ENCODE measurements at places on chromosomes 16 and 17.
A peak's percentile ranks its signal among the peaks of the same experiment; 100 is the strongest.

- H3K27me3 ChIP-seq, result peaks cover 27% of the 10 kb centered on the region
- peak overlapping the region; percentile 16 for H3K4me3 ChIP-seq
- peak overlapping the region; percentile 75 for H3K27ac ChIP-seq
- H3K4me1 ChIP-seq, result peaks cover 53% of the 10 kb centered on the region
These were observed 3.1 kb downstream of the ITPRIPL2 start for GRCh38 chr16:19116711-19117449.

- H3K27ac ChIP-seq, result no peak overlapping the region
- DNase-seq, result no peak
- H3K36me3 ChIP-seq, result no peaks in the 10 kb centered on the region
These were observed 510 bp downstream of the TPSG1 start for GRCh38 chr16:1224558-1224957.

DNA sequence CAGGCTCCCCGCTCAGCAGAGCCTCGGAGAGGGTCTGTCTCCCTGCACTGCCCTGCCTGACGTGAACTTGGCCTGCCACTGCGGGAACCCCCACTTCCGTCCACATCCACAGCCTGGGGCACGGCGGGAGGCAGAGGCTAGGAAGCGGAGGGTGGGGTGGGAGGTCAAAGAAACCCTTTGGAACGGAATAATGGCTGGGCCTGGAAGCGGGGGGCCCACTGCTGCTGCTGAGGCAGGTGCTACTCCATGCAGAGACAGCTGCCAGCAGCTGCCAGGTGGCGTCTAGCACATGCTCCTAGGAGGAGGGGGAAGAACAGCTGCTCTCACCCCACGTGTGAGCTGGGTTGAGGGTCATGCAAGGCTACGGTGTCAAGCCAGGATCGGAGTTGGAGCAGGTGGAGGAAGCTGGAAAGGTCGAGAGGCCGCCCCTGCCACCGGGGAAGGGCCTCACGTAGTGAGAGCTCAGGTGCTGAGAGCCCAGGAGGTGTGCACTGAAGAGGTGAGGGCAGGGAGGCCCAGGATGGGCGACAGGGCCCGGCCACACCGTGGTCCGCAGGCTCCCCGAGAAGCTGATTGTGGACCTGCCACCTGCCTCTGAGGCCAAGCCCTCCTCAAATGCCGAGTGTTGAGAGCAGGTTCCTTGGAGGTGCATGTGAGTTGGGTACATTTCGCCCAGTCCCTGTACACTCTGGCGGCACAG, 9.8 kb downstream of the FSCN2 start:
- DNase-seq, result no peak
- no peak overlapping the region for H3K4me3 ChIP-seq
- no peak overlapping the region for H3K27ac ChIP-seq
- peaks cover 9% of the 10 kb centered on the region for H3K27me3 ChIP-seq
- no peaks in the 10 kb centered on the region for H3K4me1 ChIP-seq

- H3K4me1 ChIP-seq, result peaks cover 72% of the 10 kb centered on the region
- no peak for DNase-seq
- no peaks in the 10 kb centered on the region for H3K27me3 ChIP-seq
- H3K36me3 ChIP-seq, result peaks cover 46% of the 10 kb centered on the region
These were observed 3.5 kb downstream of the MSI2 start for GRCh38 chr17:57259817-57260216.

DNA sequence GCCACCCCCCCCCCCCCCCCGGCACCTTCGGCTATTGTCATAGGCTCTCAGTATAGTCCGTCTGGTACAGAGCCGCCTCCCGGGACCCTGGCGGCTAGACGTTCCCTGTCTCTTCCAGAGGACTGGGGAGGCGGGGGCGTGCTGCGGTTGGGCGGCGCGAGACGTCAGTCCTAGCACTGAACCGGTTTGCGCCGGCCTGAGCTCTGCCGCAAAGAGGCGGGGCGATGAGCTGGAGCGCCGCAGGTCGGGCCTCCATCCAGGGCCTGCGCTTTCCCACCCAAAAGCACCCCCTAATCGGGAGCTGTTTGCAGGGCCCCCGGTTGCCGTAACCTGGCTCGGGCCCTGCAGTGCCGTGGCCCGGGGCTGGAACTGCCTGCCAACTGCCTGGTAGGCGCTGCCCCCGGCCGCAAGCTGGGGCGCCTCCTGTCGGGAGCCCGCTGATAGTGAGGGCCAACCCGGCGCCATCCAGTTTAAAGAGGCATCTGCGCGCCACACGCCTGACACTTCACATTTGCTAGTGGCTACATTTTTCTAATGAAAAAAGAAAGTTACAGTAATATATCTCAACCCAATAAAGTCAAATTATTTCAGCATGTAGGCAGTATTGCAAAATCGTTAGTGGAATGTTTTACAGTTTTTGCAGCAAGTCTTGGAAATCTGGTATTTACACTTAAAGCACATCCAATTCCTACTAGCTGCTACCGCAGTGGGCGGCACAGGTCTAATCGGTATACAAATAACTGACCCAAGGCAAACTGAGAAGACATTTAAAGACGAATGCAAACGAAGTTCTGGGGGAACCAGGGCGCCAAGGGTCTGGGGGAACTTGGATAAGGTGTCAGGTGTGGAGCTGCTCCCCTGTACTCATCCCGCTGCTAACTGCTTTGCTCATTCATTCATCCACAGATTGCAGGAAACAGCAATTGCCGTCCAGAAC, 753 bp upstream of the USP22 start:
- peaks cover 32% of the 10 kb centered on the region for H3K4me1 ChIP-seq
- H3K4me3 ChIP-seq, result peak overlapping the region; percentile 82
- peaks cover 13% of the 10 kb centered on the region for H3K36me3 ChIP-seq
- peak overlapping the region; percentile 88 for H3K27ac ChIP-seq
- DNase-seq, result peak; percentile 97

DNA sequence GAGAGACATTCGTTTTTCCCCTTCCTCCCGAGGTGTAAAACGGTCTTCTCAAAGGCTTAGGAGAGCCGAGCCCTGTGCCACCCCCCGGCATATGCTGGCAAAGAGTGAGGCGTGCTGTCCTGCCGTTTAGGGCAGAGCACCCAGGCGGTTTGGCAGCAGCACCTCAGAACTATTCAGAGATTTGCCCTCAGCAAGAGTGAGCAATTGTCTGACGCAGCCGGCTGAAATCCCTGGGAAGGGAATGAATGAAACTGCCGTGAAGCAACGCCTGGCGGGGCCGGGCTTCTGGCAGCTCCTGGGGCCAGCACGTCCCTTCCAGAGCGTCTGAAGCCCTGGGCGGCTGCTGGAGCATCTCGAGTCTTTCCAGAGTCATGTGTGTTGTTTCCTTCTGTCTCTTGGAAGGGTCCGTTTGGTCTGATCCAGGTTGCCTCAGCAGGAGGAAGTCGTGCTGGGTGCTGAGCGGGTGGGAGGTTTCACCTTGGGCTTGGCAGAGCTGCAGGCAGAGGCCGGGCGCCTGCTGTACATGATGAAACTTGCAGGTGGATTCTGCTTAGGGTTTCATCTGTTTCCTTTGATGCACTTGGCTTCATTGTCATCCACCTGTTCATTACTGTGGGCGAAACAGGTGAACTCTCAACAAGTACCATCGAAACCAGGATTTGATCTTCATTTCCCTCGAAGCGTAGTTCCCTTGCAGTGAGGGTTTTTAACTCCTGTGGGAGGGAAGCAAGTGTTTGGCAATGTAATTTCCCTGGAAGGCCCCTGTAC, 35.4 kb downstream of the TBCD start:
- no peak overlapping the region for H3K4me3 ChIP-seq
- H3K4me1 ChIP-seq, result peaks cover 2% of the 10 kb centered on the region
- peaks cover 15% of the 10 kb centered on the region for H3K36me3 ChIP-seq
- H3K27me3 ChIP-seq, result no peaks in the 10 kb centered on the region

DNA sequence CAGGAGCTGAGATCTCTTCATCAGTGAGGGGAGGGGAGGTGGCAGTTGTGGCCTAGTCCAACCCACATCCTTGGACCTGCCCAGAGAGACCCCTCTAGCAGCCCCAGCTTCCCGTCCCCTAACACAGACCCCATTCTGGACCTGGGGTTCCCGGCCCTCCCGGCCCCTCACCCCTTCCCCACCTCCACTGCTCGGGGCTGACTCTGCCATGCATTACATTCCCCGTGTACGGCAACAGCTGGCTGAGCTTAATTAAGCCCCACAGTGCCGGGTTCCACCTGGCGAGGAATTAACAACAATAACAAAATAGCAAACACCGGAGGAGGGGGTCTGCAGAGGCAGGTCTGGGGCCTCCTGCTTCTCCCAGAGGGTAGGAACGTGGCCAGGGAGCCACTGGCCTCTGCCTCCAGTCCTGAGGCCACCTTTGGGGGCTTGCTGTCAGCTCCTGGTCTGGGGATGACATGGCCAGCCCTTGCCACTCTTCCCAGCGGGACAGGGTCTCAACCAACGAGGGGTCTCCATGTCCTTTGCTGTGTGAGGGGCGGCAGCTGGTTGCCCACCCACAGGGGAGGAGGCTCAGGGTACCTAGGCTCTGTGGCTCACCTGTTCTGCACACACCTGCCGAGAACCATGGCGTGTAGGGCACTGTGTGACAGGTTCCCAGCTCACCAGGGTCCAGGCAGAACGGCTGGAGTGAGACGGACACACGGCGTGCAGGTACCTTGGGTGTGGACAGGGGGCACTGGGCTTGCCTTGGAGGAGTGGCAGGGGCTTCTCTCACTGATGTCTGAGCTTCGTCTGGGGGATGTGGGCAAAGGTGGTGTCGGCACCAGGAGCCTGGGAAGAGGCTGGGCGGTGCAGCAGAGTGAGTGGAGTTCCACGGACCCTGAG, 46.9 kb upstream of the CBFA2T3 start:
- H3K27ac ChIP-seq, result no peak overlapping the region
- H3K4me1 ChIP-seq, result peaks cover 31% of the 10 kb centered on the region

DNA sequence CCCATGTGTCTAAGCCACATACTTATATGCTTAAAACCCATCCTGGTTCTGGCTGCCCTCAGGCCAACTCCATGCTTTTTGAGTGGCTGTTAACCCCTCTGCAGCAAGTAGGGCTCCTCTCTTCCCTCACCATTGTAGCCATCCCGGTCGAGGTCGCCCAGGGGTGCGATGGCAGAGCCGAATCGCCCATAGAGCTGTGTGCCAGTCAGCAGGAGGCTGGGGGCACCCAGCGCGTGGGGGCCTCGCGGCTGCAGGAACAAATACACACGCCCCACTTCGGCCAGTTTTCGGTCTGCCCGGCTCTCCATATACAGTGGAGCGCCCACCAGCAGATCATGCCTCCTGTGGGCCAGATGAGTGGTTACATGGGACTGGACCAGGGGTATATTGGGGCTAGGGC, 6.1 kb downstream of the ITGA2B start:
- peaks cover 9% of the 10 kb centered on the region for H3K4me1 ChIP-seq
- no peak overlapping the region for H3K27ac ChIP-seq
- H3K36me3 ChIP-seq, result no peaks in the 10 kb centered on the region
- H3K27me3 ChIP-seq, result peaks cover 28% of the 10 kb centered on the region
- no peak overlapping the region for H3K4me3 ChIP-seq

All from activated naive CD8-positive, alpha-beta T cell treated with anti-CD3 and anti-CD28 coated beads, Interleukin-2, amount 50 U/mL, for 24 hours (primary cell).